ENCODE measurements at places on chromosomes 6 and 20.

GRCh38 chr20:63136296-63136695, 79.6 kb downstream of the YTHDF1 start:
- no peak for DNase-seq

DNA sequence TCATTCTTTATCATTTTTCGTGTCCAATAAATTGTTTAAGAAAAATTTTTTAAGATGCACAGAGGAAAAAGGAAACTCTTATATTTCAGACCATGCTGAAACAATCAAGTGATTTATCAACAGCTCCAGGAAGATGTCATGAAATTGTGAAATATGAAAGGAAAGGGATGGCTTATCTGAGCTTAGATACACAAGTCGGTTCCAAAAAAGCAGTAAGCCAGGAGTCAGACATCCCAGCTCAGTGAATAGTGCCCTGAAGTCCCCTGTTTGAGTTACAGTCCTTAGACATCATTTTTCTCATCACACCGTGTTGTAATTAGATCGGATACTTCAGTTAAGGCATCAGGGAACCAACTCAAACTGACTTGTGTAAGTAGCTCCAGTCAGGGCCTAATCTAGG, 91.0 kb upstream of the SSTR4 start:
- DNase-seq, result no peak

GRCh38 chr6:169543704-169544103, 158.1 kb downstream of the WDR27 start:
- no peak for DNase-seq

DNA sequence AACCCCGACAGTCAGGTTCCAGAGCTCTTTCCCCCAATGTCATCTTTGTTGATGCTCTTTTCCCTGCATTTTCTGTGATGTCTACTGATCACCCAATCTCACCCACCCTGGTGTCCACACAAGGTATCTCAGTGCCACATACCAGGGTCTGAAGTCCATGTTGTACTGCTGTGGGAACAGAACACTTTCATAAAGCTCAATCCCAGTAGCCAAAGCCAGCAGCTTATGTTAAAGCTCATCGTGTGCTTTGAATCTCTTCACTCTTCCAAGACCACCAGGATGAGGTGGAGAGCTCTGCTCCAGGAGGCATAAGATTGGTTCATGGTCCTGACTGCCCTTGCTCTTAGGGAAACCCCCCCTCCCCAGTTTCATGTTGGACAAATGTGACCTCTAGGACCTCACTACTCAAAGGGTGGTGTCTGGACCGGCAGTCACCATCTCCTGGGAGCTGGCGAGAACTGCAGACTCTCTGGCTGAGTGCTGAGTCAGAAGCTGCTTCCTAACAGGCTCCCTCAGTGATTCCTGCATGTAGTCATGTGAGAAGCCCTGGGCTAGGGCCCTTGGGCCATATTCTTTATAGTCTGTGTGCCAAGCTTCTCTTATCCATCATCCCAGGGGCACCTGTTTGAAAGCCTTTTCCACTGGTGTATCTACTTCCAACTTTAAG, 13.4 kb upstream of the CPNE5 start:
- DNase-seq, result no peak

All from SW480 (cell line).